ENCODE measurements at places on chromosomes 11 and 22.
A peak's percentile ranks its signal among the peaks of the same experiment; 100 is the strongest.

DNA sequence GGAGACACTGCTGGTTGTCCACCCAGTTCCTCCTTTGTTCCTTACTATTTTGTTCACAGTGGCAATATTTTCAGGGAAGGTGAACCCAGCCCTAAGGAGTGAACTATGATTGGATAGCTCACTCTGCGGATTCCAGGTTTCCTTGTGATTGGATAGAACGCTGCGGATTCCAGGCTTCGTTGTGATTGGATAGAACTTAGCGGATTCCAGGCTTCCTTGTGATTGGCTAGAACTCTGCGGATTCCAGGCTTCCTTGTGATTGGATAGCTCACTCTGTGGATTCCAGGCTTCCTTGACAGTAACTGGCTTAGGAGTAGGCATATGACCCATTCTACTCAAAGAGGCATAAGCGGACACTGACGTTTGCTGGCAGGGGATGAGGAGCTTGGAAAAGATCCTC is 28.6 kb upstream of the ADA2 start:
- DNase-seq = no peak

DNA sequence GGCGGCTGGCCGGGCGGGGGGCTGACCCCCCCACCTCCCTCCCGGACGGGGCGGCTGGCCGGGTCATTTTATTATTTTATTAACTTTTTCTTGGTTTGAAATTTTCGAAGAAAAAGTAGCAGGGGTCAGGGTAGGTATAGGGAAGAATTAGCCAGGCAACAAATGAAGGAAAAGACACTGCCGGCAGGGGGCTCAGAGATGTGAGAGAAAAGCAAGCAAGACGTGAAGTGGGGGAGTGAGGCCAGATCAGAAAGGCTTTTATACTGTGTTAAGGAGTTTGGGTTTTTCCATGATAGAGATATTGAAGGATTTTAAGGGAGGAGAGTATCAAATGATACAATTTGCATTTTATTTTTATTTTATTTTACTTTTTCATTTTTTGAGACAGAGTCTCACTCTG is 19.0 kb downstream of the RNF214 start:
- DNase-seq = no peak

DNA sequence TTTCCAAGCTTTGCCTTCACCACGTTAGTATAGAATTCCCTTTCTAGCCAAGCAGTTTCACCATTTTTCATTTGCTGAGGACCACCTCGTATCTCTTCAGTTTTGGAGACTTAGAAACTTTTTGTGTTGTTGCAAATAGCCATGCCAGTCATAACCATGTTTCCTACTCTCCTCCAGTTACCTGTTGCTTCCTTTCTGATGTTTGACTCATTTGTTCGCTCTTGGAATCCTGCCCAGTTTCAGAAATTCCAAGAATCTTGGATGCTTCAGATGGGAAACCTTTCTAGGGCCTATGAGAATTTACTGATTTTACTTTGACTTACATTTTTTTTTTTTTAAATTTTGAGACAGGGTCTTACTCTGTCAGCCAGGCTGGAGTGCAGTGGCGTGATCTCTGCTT is 65.4 kb downstream of the PPP6R3 start:
- no peak for DNase-seq

- DNase-seq = peak; percentile 49
Measured at GRCh38 chr11:132620423-132620822, 911.9 kb downstream of the OPCML start.

- peak; percentile 57 for DNase-seq
Measured at GRCh38 chr22:20238536-20238900, 29.6 kb downstream of the RTN4R start.
